T1000 (cell line): ENCODE measurements at places on chromosomes 5 and 9.
A peak's percentile ranks its signal among the peaks of the same experiment; 100 is the strongest.

GRCh38 chr5:78665534-78665933 is 17.0 kb upstream of the LHFPL2 start:
- no peak for DNase-seq

DNA sequence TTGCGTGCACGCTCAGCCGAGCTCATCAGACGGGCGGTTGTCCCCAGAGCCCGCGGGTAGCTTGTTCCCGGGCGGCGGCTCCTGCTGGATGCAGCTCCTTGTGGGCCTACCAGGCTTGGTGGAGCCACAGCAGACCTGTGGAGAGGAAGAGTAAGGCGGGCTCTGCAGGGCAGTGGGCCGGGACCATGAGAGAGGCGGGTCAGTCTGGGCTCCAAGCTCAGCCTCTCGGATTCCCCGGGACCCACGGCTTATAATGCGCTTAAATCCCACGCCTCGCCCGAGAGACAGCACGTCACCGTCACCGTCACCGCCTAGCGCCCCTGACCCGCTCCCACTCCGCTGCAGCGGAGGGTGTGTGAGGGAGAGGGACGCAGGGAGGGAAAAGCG is 1.9 kb upstream of the ANKRD18A start:
- no peak for DNase-seq

GRCh38 chr5:119943148-119943547 is 313.8 kb downstream of the FAM170A start:
- no peak for DNase-seq

GRCh38 chr9:6845880-6846279 is 88.1 kb downstream of the KDM4C start:
- DNase-seq: no peak

DNA sequence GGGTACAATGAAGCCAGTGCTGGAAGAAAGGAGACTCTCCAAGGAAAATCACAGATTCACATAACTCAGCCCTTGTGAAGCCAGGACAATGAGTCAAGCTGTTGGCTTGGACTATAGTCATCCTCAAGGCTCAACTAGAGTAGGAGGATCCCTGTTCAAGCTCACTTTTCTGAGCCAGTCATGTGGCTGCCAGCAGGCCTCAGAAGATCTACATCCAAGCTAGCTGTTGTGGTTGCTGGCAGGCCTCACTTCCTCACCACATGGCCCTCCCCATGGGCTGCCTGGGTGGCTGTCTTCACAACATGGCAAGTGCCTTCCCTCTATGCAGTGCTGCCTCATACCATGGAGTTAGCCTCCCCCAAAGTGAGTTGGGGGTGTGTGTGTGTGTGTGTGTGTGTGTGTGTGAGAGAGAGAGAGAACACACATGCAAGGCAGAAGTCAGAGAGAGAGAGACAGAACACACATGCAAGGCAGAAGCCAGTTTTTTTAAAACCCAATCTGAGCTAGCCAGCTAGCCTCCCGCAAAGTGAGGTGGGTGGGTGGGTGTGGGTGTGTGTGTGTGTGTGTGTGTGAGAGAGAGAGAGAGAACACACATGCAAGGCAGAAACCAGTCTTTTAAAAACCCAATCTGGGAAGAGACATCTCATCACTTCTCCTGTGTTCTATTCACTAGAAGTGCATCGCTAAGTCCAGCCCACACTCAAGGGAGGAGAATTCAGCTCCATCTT is 17.1 kb downstream of the SCAI start:
- peak; percentile 47 for DNase-seq

DNA sequence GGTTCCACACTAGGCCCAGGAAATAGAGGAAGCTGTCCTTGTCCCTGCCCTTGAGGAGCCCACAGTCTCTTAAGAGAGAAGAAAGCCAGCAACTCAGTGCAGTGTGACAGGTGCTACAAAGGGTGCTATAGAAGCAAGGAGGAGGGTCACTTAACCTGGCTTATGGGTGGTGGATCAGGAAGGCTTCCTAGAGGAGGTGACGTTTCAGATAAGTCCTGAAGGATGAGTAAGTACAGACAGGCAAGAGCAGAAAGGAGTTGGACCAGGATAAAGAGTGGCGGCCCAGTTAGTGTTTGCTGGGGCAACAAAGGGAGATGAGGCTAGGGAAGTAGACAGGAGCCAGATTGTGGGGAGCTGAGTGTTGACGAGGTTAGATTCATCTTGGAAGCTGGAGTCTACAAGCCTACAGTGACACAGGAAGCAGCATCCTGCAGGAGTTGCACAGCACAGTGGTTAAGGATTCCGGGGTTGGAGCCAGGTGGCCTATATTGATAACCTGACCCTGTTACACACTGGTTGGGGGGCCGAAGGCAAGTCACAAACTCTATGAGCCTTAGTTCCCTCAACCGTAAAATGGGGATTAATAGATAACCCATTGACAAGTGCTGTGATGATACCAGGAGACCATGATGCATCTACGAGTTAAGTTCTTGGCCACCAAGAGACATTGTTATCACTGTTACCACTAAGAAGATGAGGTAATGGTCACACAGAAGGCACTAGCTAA is 5.4 kb upstream of the LHX6 start:
- DNase-seq: no peak

DNA sequence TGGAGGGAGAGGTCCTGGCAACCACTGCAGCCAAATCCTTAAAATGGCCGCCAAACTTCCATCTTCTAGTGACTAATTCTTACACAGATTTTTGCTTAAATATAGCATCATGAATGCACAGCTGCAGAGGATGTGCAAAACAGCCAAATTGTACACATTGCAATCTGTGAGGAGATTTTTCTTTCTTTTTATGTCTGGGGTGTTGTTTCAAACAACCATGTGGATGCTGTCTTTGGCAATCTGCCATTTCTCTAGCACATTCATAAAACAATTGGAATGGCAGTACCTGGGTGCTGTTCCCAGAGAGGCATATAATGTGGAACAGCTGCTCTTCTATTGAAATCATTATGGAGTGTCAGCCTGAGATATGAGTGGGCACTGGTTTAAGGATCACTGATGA is 1082.9 kb upstream of the SEMA6A start:
- no peak for DNase-seq

GRCh38 chr9:83477120-83477519 is 61.1 kb downstream of the FRMD3 start:
- no peak for DNase-seq

DNA sequence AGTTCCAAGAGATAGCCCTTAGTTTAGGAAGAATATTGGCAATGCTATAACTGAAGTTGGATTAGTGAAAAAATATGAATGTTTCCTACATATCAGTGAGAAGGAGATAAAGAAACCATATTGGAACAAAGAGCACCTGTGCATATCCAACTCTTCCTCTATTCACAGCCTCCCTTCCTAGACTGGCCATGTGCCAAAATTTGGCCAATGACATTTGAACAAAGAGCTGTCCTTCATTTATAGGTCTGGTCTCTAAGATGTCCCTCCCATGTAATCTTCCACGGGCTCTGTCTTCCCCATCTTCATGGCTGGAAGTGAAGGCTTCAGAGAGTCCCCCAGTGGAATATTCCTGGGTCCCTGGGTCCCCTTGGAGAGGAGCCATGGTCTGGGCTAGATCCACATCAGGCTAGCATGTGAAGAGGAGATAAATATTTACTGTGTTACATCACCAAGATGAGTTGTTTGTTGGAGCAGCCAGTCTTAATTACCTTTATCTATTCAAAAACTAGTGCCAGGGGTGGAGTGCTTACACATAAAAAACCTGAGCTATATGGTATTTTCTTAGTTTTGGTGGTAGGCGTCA is 190.0 kb upstream of the S1PR3 start:
- DNase-seq: no peak

GRCh38 chr5:87313216-87313615 is 45.5 kb downstream of the RASA1 start:
- DNase-seq: no peak

GRCh38 chr9:5554254-5554653 is 43.9 kb downstream of the PDCD1LG2 start:
- DNase-seq: no peak

DNA sequence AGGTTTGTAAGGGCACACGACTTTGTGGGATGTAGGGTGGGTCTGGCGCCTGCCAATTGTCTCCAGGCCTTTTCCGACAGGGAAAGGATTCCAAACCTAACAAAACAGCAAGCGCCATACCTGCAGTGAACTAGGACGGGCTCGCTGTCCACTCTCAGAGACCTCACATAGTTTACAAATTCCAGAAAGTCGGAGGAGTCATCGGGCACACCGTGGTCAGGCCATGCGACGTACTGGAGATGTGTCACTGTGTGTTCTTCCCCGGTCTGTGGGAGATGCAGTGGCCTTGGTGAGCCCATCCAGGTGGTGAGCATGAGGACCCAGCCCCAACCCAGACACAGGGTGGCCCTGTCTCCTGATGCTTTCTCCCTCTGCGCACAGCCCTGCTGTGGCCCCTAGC is 61.3 kb upstream of the EPB41L4B start:
- no peak for DNase-seq

DNA sequence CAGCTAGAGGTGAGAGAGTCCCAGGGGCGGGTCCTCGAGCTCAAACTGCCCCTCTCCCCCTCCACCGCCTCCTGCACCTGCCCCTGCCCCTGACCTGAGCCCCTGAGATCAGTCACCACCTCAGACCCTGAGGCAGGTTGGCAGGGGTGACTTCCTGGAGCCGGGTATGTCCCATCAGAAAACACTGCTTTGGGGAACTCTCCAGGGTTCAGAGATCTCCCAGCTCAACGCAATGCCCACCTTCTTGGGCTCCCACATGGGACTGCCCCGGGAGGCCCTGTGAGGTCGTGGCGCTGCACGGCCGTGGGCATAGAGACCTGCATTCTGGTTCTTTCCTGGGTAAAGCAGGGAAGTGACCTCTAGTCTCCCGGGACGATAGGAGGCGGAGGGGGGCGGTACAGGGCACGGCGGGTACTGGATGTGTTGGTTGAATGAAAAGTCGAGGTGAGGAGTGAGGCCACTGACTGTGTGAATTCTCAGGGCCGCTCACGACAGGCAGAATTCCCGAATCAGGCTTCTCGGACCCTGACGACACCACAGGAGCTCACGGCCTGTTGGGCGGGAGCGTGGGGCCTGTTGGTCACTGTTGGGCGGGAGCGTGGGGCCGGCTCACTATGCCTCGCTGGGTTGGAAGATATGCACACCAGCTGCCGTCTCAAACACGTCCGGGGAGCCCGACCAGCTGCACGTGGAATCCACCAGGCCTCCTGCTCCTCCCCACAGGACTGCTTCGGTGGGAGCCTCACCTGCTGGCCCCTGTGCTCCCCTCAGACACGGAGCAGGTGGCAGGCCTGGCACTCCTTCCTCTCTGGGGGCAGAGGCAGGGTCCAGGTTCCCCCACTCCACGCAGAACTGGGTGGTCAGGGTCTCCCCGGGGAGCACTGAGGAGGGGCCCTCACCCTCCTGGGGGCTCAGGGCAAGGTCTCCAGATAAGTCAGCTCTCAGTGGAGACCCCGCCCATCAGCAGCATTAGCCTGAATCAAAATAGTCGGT is 178.0 kb upstream of the PPP1R26 start:
- DNase-seq: no peak
